Liver (tissue), 10 donors: ENCODE measurements at places on chromosomes 7 and 10. TPM values are rescaled to one million over a fixed set of nuclear protein-coding genes. Genes with fewer than 3 reads are reported as not detected.

The PIP4K2A gene
- total RNA-seq: 53.7 TPM

DNA sequence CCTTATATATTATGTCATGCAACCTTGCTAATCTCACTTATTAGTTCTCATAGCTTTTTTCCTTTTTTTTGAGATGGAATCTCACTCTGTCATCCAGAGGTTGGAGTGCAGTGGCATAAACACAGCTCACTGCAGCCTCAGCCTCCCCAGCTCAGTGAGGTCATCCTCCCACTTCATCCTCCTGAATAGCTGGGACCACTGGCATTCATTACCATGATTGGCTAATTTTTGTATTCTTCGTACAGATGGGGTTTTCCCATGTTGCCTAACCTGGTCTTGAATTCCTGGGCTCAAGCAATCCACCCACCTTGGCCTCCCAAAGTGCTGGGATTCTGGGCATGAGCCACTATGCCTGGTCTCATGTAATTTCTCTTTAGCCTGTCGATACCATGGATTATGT lies 89.1 kb upstream of the TRIM24 start:
- DNase-seq: no peak
- H3K27ac ChIP-seq: no peak overlapping the region
- H3K36me3 ChIP-seq: no peaks in the 10 kb centered on the region
- H3K4me1 ChIP-seq: peaks cover 2% of the 10 kb centered on the region
- no peak overlapping the region for H3K4me3 ChIP-seq
- no peaks in the 10 kb centered on the region for H3K27me3 ChIP-seq

GRCh38 chr7:19294619-19295018 lies 149.4 kb upstream of the FERD3L start:
- no peaks in the 10 kb centered on the region for H3K36me3 ChIP-seq
- H3K4me3 ChIP-seq: no peak overlapping the region
- no peaks in the 10 kb centered on the region for H3K4me1 ChIP-seq
- peaks cover 2% of the 10 kb centered on the region for H3K27me3 ChIP-seq
- no peak for DNase-seq
- no peak overlapping the region for H3K27ac ChIP-seq

The MLXIPL gene
- total RNA-seq: 50.3 TPM

GRCh38 chr10:133336577-133337369 lies at the start of gene CALY:
CALY (minus strand) TSS chr10:133336896; CDS start chr10:133328989, 7,907 bp downstream.
- no peak for DNase-seq
- H3K4me3 ChIP-seq: no peak within 1 kb of the TSS
- peaks cover 4% of the 10 kb centered on the region for H3K27me3 ChIP-seq
- no peak within 1 kb of the TSS for H3K27ac ChIP-seq
- H3K4me1 ChIP-seq: peaks cover 16% of the 10 kb centered on the region
- H3K36me3 ChIP-seq: no peaks in the 10 kb centered on the region

The RHOBTB1 gene
- 11.8 TPM for total RNA-seq

GRCh38 chr10:107215681-107216080 lies 51.2 kb upstream of the SORCS1 start:
- H3K4me1 ChIP-seq: no peaks in the 10 kb centered on the region
- no peak for DNase-seq
- H3K36me3 ChIP-seq: no peaks in the 10 kb centered on the region
- no peak overlapping the region for H3K27ac ChIP-seq
- H3K4me3 ChIP-seq: no peak overlapping the region
- H3K27me3 ChIP-seq: no peaks in the 10 kb centered on the region

The CCDC3 gene
- total RNA-seq: 6.6 TPM

GRCh38 chr10:23186697-23187096 lies 5.4 kb upstream of the PTF1A start:
- peaks cover 13% of the 10 kb centered on the region for H3K27me3 ChIP-seq
- H3K4me1 ChIP-seq: peaks cover 3% of the 10 kb centered on the region
- no peaks in the 10 kb centered on the region for H3K36me3 ChIP-seq
- no peak for DNase-seq

The COL13A1 gene
- 0.17 TPM for total RNA-seq

The HGF gene
- 18.4 TPM for total RNA-seq

DNA sequence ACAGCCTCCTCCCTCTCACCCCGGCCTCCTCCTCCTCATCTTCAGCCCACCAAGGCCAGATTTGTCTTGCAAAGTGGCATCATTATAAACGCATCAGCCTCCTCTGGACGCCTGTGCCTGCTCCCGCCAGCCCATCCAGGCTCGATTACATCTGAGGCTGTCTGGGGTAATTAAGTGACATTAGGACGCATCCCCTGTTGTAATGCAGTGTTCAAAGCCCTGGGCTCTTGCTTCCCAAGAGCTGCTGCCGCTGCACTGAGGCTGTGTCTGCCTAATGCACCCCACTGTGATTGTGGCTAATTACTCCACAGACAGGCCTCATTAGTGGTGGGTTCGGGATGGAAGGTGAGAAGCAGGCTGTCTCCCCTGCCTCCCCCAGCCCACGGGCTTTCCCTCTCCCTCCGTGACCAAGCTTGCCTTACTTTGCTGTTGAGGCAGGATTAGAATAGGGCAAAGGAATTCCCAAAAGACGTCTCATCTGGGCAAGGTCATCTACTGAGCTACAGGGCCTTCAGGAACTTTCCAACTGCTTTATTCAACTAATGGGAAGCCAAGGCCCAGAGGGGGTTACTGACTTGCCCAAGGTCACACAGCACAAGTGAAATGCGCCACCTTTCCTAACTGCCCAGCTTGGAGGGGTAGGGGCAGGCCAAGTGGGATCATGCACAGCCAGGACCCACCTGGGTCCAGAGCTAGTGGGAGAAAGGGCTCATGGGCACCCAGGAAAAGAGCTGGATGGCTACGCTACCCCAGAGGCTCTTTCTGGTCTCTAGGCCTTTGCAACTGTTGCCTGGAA lies 66.2 kb upstream of the PCBD1 start:
- H3K27ac ChIP-seq: no peak overlapping the region
- no peak overlapping the region for H3K4me3 ChIP-seq
- no peaks in the 10 kb centered on the region for H3K27me3 ChIP-seq

- H3K36me3 ChIP-seq: no peaks in the 10 kb centered on the region
- H3K27ac ChIP-seq: no peak overlapping the region
- no peak overlapping the region for H3K4me3 ChIP-seq
- H3K27me3 ChIP-seq: no peaks in the 10 kb centered on the region
Measured at GRCh38 chr7:2628891-2629290, 2.9 kb upstream of the TTYH3 start.

The AFAP1L2 gene
- 1.6 TPM for total RNA-seq

The RSBN1L gene
- total RNA-seq: 23.4 TPM

DNA sequence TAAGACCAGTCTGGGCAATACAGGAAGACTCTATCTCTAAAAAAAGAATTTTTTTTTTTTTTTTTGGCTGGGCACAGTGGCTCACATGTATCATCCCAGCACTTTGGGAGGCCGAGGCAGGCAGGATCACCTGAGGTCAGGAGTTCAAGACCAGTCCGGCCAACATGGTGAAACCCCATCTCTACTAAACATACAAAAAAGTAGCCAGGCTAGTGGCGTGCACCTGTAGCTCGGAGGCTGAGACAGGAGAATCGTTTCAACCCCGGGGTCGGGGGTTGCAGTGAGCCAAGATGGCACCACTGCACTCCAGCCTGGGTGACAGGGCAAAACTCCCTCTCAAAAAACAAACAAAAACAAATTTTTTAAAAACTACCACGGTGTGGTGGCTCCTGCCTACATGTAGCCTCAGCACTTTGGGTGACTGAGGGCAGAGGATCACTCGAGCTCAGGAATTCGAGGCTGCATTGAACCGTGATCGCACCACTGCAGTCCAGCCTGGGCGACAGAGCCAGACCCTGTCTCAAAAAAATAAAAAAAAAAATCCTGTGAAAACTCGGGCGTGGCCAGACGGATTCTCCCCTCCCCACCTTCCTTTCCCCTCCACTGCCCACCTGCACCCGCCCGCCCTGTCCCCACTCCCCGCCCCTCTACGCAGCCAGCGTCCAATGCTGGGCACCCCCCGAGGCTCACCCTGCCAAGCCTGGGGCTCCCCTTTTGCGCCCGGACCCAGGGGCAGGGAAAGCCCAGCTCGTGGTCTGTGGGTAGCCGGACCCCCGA lies 745 bp upstream of the ORAI2 start:
- no peak overlapping the region for H3K4me3 ChIP-seq
- H3K4me1 ChIP-seq: peaks cover 14% of the 10 kb centered on the region
- peak overlapping the region; percentile 44 for H3K27ac ChIP-seq
- H3K36me3 ChIP-seq: no peaks in the 10 kb centered on the region
- no peak for DNase-seq

GRCh38 chr10:126955934-126956711 lies 50.9 kb downstream of the DOCK1 start:
- H3K27me3 ChIP-seq: no peaks in the 10 kb centered on the region
- no peaks in the 10 kb centered on the region for H3K36me3 ChIP-seq
- H3K4me3 ChIP-seq: no peak overlapping the region
- no peak for DNase-seq
- H3K4me1 ChIP-seq: no peaks in the 10 kb centered on the region

The GIMAP7 gene
- 10.9 TPM for total RNA-seq

- H3K27ac ChIP-seq: peak overlapping the region; percentile 16
- no peak for DNase-seq
- H3K27me3 ChIP-seq: no peaks in the 10 kb centered on the region
- H3K4me3 ChIP-seq: no peak overlapping the region
- peaks cover 12% of the 10 kb centered on the region for H3K4me1 ChIP-seq
- no peaks in the 10 kb centered on the region for H3K36me3 ChIP-seq
Measured at GRCh38 chr10:91520661-91521060, 110.5 kb downstream of the HECTD2 start.

- H3K27me3 ChIP-seq: no peaks in the 10 kb centered on the region
- DNase-seq: no peak
- no peaks in the 10 kb centered on the region for H3K36me3 ChIP-seq
- no peaks in the 10 kb centered on the region for H3K4me1 ChIP-seq
- H3K27ac ChIP-seq: no peak overlapping the region
Measured at GRCh38 chr7:100515072-100515532, 23.9 kb upstream of the AGFG2 start.

DNA sequence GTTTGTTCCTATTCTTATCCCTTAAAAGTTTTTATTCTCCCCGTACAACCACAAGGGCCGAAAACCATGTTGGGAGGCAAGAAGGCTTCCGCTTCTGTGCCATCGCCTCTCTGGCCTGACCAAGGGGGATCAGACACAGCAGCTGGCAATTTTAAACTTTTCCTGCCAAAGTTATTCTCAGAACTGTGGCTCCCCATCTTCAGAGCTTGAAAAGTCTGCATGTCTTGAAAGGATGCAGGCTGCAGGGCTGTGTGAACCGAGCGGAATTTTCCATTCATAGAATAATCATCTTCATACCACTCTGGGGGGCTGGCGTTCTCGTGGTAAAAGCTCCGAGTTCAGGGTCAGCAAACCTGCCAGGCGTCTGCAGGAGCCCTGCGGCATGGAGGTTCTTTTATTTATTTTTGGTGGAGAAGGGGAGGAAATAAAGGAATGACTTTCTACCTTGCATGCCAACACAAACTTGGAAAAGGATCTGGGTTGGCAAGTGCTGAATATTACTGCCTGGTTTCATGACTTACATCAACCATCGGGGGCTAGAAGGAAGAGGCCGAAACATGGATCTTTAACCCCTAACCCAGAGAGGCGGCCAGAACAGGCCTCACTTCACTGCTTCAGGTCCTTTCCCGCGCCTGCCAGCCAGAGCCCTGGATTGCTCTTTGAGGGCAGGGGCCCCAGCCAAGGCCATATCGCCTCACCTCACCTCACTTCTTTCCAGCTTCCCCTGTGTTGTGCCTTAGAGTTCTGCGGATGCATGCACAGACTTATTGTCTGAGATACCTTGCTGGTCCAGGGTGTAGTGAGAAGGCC lies 3.0 kb upstream of the NANOS1 start:
- no peak overlapping the region for H3K27ac ChIP-seq
- no peaks in the 10 kb centered on the region for H3K27me3 ChIP-seq
- peaks cover 7% of the 10 kb centered on the region for H3K4me1 ChIP-seq
- no peaks in the 10 kb centered on the region for H3K36me3 ChIP-seq
- no peak for DNase-seq

The CLDN4 gene
- 1.4 TPM for total RNA-seq

DNA sequence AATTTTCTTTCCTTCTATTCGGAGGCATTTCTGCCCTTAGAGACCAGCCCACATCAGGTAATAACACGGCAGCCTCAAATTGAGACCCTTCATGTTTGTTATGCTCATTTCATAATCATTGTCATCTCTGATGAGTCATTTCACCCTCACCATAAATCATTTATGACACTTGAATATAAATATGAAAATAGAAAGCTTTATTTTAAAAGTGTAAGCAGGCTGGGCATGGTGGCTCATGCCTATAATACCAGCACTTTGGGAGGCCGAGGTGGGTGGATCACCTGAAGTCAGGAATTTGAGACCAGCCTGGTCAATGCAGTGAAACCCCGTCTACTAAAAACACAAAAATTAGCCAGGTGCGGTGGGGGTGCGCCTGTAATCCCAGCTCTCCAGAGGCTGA lies 57.4 kb upstream of the EGFR start:
- H3K27me3 ChIP-seq: no peaks in the 10 kb centered on the region
- H3K4me3 ChIP-seq: no peak overlapping the region

GRCh38 chr7:44065431-44066110 lies at the start of gene PGAM2:
PGAM2 (minus strand) TSS chr7:44065567; CDS start chr7:44065529, 38 bp downstream.
- H3K27ac ChIP-seq: no peak within 1 kb of the TSS
- H3K4me3 ChIP-seq: no peak within 1 kb of the TSS
- H3K27me3 ChIP-seq: no peaks in the 10 kb centered on the region
- peaks cover 10% of the 10 kb centered on the region for H3K4me1 ChIP-seq
- peaks cover 9% of the 10 kb centered on the region for H3K36me3 ChIP-seq

DNA sequence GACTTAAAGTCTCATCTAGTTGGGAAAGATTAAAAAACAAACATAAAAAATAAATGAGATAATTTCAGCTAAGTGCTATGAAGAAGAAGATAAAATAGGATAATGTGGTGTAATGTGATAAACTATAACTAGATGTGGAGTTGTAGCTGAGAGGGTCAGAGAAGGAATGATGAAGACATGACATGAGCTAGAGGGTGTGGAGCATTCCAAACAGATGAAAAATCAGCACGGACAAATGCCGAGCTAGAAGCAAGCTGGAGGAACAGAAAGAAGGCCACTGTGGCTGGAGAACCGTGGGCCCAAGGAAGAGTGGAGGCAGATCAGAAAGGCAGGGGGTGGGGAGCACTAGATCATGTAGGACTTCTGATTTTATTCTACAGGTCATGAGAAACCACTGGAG lies 70.6 kb downstream of the CDK6 start:
- H3K27me3 ChIP-seq: no peaks in the 10 kb centered on the region
- no peak overlapping the region for H3K4me3 ChIP-seq
- no peak overlapping the region for H3K27ac ChIP-seq
- peaks cover 3% of the 10 kb centered on the region for H3K4me1 ChIP-seq
- H3K36me3 ChIP-seq: no peaks in the 10 kb centered on the region

GRCh38 chr7:132541656-132542055 lies 34.6 kb downstream of the PLXNA4 start:
- no peak overlapping the region for H3K27ac ChIP-seq
- no peaks in the 10 kb centered on the region for H3K4me1 ChIP-seq
- H3K27me3 ChIP-seq: no peaks in the 10 kb centered on the region
- H3K4me3 ChIP-seq: no peak overlapping the region
- H3K36me3 ChIP-seq: no peaks in the 10 kb centered on the region
- no peak for DNase-seq

DNA sequence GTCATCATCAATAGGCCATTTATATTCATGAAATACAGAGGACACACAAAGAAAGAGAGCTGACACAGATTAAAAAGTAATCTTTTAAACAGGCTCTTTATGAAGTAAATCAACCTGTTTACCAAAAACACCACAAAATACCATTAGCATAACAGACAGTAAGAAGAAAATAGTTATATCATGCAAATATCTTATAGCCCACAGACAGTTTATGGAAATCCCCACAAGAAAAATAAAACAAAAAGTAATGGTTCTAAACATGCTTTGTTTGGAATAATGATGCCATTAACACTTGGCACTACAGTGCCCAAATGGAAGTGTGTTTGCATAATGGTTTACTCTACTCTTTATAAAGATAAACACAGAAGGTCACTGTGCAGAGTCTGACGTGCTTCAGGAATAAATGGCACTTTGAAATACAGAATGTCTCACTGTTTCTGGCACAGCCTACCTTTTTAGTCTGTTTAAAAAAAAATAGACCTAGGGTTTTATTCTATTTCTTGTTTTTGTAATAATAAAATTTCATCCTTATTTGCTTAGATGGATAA lies 30.1 kb downstream of the SEMA3D start:
- no peak overlapping the region for H3K27ac ChIP-seq
- no peaks in the 10 kb centered on the region for H3K4me1 ChIP-seq
- DNase-seq: no peak
- H3K36me3 ChIP-seq: no peaks in the 10 kb centered on the region
